ENCODE measurements at places on chromosomes 11 and 22.
A peak's percentile ranks its signal among the peaks of the same experiment; 100 is the strongest.

DNA sequence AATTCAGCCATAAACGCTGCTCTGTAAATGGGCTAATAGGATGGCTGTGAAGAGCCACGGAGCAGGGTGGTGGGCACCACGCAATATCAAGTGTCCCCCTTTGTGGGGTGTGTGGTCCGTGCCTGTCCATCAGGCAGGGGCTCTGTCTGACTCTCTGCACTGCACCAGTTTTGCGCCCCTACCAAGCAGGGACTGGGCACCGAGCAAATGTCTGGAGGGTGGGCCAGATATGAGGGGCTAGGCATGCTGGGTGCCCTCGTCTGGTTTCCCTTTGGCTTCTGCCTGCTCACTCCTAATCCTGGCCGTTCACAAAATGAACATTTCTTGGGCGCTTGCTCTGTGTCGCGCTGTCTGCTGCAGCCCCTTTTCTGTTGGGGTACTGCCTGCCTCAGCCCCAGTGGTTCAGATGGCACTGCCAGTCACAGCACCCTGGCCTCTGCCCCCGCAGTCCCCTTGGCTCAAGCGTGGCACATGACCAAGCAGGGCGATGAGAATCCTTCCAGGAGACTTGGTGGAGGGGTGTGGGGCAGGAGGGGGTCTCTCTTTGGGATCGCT is 37.1 kb upstream of the CELSR1 start:
- DNase-seq, result no peak

DNA sequence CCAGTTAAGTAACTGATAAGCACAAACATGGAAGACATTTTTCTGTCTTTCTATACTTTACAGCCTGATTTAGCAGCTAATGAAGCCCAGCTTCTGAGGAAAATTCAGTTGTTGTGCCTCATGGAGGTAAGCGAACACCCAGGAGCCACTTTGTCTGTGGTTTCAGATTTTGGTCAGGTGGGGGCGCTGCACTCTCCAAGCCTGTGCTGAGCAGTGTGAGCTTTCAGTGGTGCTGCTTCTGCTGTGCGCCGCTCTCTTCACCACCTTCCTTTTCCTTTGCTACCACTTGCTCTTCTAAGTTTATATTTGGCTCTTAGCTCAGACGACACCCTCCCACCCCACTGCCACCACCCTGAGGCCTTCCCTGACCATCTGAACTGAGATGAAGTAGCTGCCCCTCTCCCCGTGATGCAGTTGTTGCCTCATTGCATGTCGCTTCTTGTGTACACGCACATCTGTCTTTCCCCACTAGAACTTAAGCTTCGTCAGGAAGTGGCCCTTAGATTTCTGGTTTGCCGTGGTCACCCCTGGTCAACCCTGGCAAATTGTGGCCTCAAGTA is 14.0 kb downstream of the PSMD13 start:
- DNase-seq, result peak; percentile 62

DNA sequence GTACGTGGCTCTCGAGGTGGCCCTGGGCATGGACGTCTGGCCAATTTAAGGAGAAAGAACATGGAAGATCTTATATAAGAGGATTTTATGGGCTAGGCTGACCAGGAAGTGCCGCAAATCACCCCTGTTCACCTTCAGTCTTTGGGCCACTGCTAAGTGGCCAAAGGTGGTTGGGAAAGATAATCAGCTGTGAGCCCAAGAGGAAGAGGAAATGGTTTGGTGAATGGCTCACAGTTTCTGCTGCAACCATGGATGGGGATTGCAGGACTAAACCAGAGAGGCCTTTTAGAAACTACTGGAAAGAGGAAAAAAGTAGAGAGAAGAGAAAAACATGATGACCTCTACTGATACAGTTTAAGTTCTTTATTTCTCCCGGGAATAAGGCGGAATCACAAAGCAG is 96.0 kb upstream of the ARHGAP20 start:
- no peak for DNase-seq

GRCh38 chr22:36204632-36205015 is 3.0 kb upstream of the APOL4 start:
- DNase-seq, result no peak

DNA sequence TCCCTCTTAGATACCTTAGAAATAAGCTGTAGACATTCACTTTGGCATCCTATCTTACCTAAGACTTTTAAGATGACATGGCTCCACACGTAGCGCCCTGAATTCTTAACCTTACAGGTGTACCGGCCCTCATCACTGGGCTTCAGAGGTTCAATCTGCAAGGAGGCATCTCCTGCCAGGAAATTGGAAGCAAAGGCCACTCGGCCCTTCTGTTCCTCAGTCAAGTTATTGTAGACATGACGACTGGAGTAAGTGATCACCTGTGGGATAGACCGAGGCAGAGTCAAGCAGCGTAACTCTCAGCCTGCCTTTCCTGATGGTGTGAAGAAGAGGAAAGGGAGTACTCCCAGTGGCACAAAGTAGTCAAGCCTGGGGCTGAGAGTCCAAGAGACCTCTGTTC is 22.5 kb upstream of the HSPA8 start:
- no peak for DNase-seq

DNA sequence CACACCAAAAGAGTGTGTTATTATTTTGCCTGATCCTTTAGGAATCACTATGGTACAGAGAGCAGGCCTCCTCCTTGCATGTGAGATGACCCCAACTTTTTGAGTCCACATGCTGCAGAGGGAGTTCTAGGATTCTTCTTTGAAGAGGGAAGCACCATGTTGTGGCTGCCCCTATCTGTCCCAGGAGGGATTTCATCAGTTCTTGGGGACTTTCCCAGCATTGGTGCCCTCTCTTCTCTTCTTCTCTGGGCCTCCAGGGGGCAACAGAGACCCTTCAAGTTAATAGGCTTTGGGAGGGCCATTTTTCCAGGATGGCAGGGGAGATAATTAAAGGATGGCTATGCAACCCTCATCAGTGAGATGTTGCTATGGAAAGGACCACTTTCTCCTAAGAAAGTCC is 3.6 kb downstream of the MMP1 start:
- DNase-seq, result peak; percentile 37
